ENCODE measurements at places on chromosomes 11 and 22.

GRCh38 chr11:46302866-46303265, 25.4 kb downstream of the CREB3L1 start:
- no peak for DNase-seq

DNA sequence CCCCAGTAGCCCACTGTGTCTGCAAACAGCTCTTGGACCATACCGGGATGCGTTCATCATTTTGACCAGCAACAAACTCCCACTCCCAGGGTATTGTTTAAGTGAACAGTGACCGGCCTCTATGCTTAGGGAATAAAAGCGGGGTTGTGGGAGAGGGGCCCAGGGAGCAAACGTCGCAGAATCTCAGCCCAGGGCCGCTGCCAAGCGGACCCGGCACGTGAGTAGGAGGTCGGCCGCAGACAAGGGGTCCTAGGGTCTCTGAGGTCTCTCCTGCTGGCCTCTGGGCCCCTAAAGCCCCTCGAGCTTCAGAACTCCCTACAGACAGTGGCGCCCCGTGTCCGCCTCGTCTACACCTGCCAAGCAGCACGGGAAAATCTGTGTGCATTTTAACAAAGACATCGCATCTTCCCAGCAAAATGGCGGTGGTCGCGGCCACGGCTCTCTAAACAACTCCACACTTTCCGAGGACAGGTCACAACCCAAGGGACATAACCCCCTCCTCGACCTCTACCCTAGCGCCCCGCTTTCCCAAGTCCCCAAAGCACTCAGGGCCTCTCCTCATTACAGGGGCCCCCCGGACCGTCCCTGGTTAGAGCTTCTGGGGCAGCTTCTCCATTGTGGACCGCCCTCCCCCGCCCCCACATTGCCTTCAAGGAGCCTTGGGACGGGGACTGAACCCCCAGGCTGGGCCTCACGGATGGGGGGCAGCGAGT, 3.9 kb upstream of the GCAT start:
- no peak for DNase-seq

GRCh38 chr11:2218031-2218633, 46.5 kb upstream of the TH start:
- DNase-seq, result no peak

DNA sequence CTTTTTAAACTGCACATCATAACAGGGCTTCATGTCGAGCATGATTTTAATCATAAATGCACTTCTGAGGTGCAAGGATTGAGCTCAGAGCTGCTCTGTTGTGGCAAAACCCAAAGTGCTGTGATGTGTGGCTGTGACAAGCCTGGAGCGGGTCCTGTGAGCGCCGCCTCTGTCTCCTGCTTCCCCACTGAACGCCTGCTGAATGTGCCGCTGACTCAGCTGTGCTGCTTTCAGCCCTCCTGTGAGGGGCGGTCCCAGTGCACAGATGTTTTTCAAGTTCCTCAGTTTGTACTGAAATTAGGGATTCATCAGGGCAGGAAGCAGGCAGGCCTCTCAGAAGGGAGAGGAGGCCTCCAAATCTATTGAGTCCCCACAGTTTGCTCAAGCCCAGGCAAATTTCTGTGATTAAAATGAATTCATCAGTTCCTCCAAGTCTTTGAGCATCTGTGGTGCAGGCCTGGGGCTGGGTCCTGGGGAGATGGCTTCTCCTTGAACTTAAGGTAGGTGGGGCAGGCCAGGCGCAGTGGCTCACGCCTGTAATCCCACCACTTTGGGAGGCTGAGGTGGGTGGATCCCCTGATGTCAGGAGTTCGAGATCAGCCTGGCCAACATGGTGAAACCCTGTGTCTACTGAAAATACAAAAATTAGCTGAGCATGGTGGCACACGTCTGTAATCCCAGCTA, 3.0 kb upstream of the GTSE1 start:
- DNase-seq, result no peak

DNA sequence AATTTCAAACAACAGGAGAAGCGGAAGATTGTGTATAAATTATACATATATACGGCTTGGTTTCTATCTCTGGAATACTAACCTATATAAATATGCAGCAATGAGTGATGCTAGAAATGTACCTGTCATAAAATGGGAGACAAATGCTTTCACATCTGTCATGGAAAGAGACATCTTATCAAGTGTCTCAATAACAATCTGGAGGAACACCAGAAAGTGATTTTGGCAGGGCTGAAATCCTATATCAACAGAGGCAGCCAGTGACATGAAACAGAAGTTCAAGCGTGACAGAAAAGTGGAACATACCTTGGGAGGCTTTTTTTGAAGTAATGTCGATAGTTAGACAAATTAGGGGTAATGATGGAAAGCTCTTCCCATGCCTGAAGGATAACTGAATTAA, 834.6 kb downstream of the JRKL start:
- DNase-seq, result no peak

Data from NCI-H1048 (cell line).